ENCODE measurements at places on chromosomes 3 and 15.

DNA sequence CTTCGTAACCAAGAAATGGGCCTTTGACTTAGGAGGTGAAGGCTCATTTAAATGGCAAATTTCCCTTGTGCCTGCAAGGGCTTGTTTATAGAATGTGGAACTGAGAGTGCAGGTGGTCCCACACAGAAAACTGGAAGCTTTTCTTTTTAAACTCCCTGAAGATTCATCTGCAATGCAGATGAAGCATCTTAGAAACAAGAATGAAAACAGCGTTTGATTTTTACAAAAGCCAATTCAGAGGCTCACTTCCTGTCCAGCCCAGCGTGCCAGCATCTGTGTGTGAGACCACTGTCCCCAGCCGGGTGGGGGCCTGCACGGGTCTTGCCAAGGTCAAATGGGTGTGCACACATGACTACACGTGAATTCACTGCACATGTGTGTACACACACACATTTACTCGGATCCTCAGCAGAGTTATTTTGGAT lies 94.7 kb downstream of the LINGO1 start:
- no peak for DNase-seq

DNA sequence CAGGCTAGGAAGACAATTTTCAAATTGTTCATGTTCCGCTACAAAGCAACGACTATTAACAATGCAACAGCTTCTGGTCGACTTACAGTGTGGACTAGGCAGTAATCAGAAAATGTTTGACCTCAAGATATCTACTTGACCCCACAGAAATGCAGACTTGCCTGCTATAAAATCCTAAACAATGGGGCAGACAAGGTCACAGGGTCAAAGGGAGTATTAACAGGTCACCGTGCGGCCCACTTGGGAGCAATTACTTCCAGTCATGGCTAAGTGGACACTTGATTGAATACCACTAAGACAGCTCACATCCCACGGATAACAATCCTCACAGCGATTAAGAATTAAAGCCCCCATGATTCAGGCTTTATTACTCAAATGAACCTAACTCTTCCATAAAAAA lies 58.9 kb downstream of the FOXP1 start:
- DNase-seq, result no peak

GRCh38 chr3:85090495-85090894 lies 131.7 kb downstream of the CADM2 start:
- DNase-seq, result no peak

DNA sequence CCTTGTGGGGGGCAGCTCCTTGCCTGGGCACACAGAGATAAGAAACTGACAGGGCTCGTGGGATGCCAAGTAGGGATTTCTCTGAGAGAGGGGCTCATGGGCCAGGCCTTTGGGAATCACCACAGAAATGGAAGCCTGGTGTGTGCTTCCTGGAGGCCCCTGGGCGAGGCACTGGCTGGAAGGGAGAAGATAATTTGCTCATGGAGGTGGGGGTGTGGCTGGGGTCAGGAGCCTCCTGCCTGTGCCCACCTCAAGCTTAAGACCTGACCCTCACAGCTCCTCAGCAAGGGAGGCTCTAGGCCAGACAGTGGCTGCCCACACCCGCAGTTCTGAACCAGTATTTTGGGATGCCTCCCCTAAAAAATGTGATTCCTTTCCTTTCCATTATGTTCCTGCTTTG lies 16.9 kb upstream of the CPNE9 start:
- DNase-seq, result no peak

- DNase-seq, result no peak
Measured at GRCh38 chr3:46187876-46188275, 20.2 kb downstream of the CCR1 start.

DNA sequence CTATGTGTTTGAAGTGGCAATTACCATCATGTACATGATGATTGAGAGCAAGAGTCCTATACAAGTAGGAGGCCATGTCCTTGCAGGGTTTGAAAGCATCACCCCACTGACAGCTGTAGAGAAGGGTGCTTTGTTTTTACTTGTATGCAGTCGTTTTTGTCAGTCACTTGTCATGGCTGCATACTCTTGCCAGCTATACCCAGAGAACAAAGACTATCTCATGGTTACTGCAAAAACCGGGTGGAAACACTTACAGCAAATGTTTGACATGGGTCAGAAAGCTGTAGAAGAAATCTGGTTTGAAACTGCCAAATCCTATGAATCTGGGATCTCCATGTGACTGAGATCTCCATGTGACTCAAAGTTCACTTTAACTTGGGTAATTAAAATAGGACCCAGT lies 6.9 kb upstream of the PSMA4 start:
- no peak for DNase-seq

DNA sequence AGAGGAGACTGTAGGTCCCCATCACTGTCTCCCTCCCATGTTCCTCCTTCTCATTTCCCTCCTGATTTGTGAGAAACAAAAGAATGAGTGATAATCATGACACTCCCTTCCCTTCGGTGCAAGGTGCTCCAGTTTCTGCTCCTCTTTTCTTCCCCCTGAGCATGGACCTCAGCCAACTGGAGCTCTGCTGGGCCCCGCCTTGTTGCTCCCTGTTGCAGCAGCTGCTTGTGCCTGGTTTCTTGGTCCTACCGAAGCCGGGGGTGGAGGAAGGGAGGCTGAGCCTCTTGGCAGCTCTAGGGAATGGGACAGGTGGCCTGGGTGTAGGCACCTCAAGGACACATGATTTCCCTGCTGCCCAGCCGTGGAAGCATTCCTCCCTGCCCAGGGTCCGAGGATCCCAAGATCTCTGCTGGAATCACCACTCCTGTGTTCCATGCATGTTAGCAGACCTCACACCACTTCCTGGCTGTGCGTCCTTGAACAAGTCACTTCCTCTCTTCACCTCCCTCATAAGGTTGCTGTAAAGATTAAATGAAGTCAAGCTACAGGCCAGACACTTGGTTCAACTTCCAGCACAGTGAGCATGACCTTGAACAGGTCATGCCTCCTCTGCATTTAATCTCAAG lies 131.6 kb upstream of the ABHD17C start:
- DNase-seq, result no peak

DNA sequence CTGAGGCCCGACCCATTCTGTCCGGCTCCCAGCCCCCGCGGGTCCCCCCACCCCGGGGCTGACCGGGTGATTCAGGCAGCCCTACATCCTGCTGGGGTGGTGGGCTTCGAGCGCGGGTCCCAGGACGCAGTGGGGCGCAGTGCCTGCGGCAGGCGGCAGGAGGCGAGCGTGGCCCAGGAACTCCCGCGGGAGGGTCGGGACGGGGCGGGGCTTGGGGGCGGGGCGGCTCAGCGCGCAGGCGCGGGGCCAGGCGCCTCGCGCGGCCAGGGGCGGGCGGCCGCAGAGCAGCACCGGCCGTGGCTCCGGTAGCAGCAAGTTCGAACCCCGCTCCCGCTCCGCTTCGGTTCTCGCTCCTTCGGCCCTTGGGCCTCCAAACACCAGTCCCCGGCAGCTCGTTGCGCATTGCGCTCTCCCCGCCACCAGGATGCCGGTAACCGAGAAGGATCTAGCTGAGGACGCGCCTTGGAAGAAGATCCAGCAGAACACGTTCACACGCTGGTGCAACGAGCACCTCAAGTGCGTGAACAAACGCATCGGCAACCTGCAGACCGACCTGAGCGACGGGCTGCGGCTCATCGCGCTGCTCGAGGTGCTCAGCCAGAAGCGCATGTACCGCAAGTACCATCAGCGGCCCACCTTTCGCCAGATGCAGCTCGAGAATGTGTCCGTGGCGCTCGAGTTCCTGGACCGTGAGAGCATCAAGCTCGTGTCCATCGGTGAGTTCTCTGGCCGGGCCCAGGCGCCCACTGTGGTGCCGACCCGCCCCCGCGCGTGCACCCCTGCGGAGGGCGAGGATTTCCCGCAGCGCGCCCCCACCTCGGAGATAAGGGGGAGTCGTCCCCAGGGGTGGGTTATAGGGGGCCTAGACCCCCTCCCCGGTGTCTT lies at the start of gene FLNB:
Gene FLNB (plus strand): TSS at position 282 of the 885 bp plus-strand sequence. CDS start 143 bp downstream, at position 425.
- peak; percentile 70 for DNase-seq

DNA sequence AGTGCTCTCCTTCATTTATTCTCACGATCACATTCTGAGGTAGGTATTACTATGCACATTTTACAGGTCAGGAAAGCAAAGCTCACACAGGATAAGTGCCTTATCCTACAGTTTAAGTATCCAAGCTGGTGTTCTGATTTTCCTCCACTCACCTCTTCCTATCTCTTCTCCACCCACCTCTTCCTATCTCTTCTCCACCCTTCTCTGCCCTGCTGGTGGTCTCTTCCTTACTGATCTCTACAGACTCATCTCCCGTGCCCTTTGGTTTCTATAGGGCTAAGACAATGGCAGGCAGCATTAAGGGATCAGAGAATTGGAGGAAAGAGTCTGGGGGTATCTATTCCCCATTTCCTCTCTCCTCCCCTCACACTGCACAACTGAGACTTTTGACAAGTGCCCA lies 319.1 kb downstream of the FHIT start:
- DNase-seq, result no peak

GRCh38 chr3:67362686-67363085 lies 291.7 kb downstream of the SUCLG2 start:
- DNase-seq, result no peak

- no peak for DNase-seq
Measured at GRCh38 chr15:87354661-87355410, 901.7 kb downstream of the NTRK3 start.

GRCh38 chr15:81766829-81767475 lies 278.9 kb downstream of the MEX3B start:
- DNase-seq, result no peak

DNA sequence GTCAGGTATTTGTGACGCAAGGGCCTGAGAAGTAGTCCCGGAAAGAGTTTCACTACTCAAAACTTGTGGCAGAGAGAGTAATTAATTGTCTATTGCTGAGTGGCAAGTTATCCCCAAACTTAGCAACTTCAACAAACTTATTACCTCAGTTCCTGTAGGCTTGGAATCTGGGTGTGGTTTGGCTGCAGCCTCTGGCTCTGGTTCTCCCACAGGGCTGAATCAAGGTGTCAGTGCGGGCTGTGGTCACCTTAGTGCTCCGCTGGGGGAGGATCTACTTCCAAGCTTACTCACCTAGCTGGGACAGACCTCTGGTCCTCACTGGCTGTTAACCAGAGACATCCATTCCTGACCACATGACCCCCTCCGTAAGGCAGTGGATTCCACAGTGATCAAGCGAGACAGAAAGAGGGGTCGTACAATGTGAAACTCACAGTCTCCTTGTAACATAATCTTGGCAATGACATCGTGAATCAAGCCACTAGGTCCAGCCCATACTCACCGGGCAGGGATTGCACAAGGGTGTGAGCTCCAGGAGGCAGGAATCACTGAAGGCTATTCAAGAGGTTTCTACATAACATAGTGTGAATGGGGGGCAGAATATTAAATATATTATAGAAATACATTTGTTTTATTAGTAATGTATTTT lies 138.3 kb downstream of the RYR3 start:
- DNase-seq, result no peak

DNA sequence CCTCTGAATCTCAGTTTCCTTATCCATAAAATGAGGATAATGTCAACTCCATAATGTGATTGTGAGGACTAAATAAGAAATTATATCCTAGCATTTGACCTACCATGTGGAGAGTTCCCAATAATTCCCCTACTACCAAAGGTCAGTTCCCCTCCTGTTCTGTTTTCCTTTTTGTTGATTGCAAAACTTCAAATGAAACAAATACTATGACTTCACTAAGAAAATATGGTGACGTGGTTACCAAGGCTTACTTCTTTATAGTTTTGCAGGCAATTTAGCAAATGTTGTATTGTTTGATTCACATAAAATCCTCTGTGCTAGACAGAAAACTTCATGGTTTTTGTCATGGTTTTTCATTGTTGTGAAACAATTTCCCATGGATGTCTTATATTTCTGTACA lies 153.8 kb upstream of the RORA start:
- DNase-seq, result no peak

DNA sequence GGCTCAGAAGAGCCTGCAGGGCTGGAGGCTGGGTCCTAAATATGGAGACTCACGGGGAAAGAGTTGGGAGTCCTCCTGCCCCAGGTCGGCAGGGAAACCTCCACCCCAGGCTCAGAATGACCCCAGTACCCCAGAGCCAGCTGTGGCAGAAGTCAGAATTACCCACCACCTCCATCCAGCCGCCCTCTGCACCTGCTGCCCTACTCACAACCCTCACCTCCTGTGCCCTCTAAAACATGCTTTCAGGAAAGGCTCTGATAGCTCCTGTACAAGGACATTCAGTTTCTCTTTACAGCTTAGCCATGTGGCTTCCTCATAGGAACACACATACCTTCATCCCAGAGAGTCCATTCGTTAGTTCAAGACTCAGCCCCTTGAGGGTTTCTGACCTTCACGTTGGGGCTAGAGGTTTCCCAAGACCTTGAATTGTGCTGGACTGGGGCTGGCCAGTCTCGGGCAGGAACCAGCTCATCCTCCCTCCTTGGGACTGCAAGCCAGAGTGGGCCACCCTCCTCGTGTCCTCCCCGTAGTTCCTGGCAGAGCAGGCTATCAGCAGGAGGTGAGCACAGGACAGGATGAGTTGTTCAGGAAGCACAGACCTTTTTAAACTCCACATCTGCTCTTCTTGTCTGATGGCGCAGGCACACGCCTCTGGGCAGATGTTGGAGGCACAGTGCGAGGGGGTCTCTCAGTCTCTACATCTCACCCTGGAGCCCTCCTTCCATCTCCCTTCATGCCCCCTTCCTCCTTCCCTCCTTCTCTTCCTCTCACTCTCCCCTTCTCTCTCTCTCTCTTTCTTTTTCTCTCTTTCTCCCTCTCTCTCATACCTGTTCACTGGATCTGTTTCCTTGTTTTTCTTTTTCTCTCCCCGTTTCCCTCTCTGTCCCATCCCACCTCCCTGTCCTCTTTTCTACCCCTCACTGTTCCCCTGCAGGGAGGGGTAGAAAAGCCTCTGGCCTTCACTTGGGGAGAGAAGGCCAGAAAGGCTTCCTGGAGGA lies 55.9 kb upstream of the NR2C2 start:
- no peak for DNase-seq

- no peak for DNase-seq
Measured at GRCh38 chr3:170437176-170437575, 18.5 kb downstream of the CLDN11 start.

- no peak for DNase-seq
Measured at GRCh38 chr3:48891606-48892005, 7.1 kb downstream of the SLC25A20 start.

GRCh38 chr15:34154725-34155204 lies 52.9 kb downstream of the PGBD4 start:
- DNase-seq, result no peak

GRCh38 chr3:127443581-127444375 lies 146.8 kb downstream of the TPRA1 start:
- DNase-seq, result no peak

- no peak for DNase-seq
Measured at GRCh38 chr15:45821390-45821789, 186.6 kb downstream of the SQOR start.

All from activated gamma-delta T cell treated with anti-CD3 and anti-CD28 coated beads, Interleukin-2, amount 50 U/mL, for 16 hours (primary cell).